Subcutaneous preadipocyte (primary cell): ENCODE measurements at places on chromosomes 7 and 10. TPM values are rescaled to one million over a fixed set of nuclear protein-coding genes. Genes with fewer than 3 reads are reported as not detected.

MYO1G gene
- under 0.01 TPM in 2 replicates for total RNA-seq

TDRD1 gene
- 2.6 and 3.3 TPM in 2 replicates for total RNA-seq

CDC14C gene
- 0.37 TPM in 1 of 2 replicates, not detected in the other for total RNA-seq

ASB4 gene
- total RNA-seq, result not detected in 2 replicates

GUSB gene
- total RNA-seq, result 26.5 and 27.6 TPM in 2 replicates

SGMS1 gene
- total RNA-seq, result 27.9 and 45.7 TPM in 2 replicates

SPACDR gene
- 0.37 and 0.78 TPM in 2 replicates for total RNA-seq

GGCT gene
- 24.6 and 31.6 TPM in 2 replicates for total RNA-seq

ELFN1 gene
- total RNA-seq, result 3.7 and 4.3 TPM in 2 replicates

CAV2 gene
- 91.5 and 105 TPM in 2 replicates for total RNA-seq

PGAM1 gene
- 517 and 548 TPM in 2 replicates for total RNA-seq

OPN4 gene
- not detected in 2 replicates for total RNA-seq

ADCK2 gene
- total RNA-seq, result 22.1 and 25.7 TPM in 2 replicates

FKBP9 gene
- 159 and 248 TPM in 2 replicates for total RNA-seq
